GM23338 (cell line): ENCODE measurements at places on chromosomes 11 and 22.

DNA sequence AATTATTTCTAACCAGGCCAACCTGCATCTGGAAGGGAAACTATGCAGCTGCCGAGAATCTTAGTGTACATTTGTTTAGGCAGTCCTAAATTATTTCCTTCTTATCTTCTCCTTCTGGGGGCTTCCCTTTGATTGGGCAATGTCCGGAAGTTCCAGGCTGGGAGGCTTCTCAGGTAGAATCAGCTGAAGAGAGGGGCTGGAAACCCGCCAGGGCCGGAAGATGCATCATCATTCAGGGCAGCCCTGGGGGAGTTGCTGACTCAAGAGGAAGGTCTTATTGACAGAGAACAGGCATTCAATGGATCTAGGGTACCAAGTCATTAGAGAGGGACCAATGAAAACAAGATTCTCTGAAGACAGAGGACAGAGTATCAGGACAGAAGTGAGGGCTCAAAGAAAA lies 150.7 kb downstream of the BLID start:
- DNase-seq = no peak

DNA sequence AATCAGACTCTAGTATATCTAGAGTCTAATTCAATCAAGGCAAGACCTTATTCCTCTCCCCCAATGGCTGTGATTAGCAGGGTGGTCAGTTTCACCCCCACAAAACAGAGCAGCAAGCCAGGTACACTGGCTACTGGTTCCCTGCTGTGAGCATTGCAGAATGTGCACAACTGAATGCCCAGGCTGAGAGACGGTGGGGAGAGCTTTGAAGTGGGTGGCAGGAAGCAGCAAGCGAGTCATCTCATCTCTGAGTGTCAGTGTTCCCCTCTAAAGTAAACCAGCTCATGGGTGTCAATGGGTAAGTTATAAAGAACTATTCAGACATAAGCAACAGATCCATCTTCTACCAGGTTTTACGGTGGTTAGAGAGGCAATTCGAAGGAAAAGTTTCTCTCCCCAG lies 37.6 kb downstream of the GAB4 start:
- no peak for DNase-seq

GRCh38 chr11:34387653-34388052 lies 29.8 kb upstream of the ABTB2 start:
- no peak for DNase-seq

GRCh38 chr11:95570845-95571244 lies 218.7 kb downstream of the FAM76B start:
- no peak for DNase-seq

GRCh38 chr11:120039039-120039438 lies 98.9 kb downstream of the TRIM29 start:
- no peak for DNase-seq
